ENCODE measurements at places on chromosomes 11 and 22.

- DNase-seq, result no peak
These were observed 243.0 kb upstream of the ANO5 start for GRCh38 chr11:21949763-21950413.

DNA sequence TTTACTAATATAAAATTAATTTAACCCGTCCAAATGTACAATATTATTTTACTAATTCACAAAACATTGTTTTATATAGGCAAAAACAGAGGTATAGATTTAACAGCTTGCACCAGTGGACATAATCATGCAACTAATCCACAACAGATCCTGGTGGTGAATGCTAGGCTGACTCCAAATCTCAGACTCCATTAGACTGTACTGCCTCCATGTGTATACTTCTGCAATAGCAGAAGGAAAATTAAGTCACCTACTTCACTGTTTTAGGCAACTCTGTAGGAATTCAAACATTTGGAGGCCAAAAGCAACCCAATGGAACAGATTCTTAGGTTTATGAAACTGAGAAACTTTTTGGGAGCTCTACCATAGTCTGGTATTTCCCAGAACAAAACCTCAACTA lies 30.0 kb upstream of the RAB39A start:
- DNase-seq, result no peak

DNA sequence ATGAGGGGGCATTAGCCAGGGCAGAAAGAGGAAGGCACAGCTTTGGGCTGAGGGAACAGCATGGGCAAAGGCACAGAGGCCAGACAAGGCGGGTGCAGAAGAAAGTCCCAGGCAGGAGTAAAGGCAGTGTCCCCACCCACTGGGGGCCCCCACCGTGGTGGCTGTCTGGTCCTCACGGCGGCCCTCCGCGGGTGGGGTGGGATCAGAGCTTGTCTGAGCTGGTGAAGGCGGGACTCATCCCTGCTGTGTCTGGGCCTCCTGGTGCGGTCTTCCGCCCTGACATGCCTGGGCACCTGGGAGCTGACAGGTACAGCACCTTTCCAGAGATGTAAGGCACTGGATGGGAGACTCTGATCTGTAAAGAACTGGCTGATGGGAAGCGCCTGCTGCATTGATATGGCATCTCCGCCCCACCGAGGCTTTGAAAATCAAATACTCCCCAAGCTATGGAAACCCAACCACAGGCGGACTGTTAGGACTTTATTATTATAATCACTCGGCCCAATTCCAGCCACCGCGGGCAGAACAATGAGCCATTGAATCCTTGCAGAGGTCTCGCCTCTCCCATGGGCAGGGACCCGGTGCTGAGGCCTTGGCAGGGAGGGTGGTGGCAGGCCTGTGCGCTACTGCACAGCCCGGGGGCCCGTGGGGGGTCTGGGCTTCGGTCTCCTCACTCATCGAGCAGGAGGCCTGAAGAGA lies 14.2 kb upstream of the GNB1L start:
- DNase-seq, result no peak

- no peak for DNase-seq
These were observed 6.9 kb downstream of the PHF21A start for GRCh38 chr11:46114378-46114777.

DNA sequence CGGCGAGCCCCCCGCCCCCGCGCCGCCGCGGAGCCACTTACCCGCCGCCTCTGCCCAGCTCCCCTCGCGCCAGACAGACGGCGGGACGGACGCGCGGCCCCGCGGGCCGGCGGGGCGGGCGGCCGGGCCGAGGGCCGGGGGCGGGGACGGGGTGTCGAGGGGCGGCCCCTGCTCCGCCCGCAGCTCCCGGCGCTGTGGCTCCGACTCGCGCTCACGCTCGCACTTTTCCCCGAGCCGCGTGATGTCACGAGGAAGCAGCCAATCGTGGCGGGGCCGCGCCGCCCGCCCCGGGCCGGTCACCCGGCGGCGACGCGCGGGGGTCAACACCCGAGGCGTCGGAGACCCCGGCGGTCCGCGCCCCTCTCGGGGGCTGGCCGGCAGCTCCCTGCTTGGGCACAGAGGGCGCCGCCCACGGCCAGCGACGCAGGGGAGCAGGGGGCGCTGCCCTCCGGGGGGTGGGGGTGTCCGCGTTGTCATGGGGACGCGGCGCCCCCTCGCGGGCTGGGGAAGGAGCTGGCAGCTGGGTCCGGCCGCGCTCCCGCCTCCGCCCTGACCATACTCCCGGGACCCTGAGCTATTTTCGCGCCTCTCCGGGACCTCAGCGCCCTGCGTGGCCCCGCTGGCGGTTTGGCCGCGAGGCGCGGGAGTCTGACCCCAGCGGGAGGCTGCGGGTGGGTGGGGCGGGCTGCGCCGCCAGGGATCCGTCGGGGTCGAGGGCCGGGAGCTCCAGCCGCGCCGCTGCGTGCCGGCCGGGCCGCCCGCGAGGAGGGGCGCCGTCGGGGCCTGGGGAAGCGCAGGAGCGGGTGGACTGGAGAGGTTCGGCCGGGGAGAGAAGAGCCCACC lies at the start of gene CHRM4:
Gene CHRM4 (minus strand): TSS at position 199 of the 843 bp plus-strand sequence. CDS start 5,219 bp downstream, outside the sequence.
- no peak for DNase-seq

DNA sequence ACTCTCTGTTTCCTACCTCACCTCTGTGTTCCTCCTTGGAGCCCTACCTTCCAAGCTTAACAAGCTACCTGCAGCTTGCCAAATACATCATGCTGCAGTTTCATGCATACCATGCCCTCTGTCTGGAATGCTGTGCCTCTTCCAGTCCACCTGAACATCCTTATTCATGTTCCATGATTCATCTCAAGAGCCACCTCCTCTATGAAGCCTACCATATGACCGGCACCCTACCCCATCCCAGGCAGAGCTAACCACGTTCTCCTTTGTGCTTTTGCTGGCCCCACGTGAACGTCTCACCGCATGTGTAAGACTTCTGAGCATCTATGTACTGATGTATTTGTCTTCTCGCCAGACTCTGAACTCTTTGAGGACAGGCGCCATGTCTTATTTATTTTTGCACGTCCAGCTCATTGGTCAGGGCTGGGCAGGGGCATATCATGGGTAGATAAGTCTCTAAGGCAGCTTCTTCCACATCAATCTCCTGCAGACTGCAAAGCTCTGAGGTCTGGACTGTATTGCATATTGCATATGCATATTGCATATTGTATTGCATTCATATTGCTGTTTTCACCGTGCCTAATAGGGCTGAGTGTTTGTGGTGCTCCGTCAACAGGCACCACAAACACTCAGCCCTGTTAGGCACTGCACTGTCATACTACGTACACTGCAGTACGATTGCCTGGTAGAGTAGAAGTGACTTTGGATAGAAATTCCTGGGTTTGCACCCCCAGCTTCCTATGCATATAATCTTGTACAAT lies 31.0 kb downstream of the TST start:
- no peak for DNase-seq
